ENCODE measurements at places on chromosomes 1 and 21.

DNA sequence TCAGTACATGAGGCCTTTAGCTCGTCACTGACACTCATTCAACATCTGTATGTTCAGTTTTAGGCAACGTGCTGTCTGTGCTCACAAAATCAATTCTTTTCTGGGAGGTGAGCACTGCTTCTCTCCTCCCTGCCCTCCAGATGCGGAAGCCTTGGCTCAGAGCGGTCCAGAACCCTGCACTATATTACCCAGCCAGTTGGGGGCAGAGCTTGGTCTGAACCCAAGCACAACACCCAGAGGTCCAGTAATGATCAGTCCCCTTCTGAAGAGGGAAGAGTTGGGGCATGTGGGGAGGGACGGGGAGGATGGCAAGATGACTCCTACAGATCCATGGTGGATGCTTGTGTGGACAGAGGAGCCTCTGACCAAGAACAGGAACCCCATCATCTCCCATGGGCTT is 5.6 kb upstream of the DSCAM start:
- no peak for DNase-seq

GRCh38 chr1:82565546-82565945 is 764.8 kb downstream of the ADGRL2 start:
- no peak for DNase-seq

DNA sequence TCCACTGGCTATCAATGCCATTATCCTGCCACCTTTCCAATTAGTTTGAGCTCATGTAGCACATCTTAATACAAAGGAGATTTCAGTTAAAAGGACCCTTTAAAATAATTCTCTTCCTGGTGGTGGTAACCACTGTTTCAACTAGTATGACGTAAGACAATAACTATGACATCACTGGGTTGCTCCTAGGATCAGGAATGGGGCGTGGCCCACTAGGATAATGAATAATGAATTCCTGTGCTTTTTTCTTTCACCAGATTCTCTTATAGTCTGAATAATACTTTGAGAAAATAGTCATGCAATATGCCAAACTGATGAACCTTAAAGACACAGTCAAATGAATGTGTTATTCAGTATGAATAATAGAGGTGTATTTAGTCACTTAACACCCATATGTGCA is 10.6 kb upstream of the KIFAP3 start:
- DNase-seq = no peak

GRCh38 chr1:198068285-198068684 is 88.5 kb upstream of the NEK7 start:
- DNase-seq = no peak

DNA sequence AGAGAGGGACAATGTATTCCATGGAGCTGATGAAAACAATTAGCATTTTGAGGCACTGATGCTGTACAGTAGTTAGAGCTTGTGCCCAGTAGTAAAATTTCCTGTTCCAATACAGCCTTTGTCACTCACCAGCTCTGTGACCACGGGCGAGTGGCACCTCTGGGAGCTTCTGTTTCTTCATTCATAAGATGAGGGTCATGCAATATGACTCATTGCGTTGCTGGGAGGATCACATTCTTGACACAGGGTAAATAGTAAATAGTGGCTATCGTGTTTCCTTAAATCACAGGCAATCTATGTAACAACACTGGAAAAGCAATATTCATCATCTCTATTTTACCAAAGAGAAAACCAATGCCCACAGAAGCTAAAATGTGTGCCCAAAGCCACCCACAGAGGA is 4.5 kb upstream of the LRRC52 start:
- DNase-seq = no peak

- DNase-seq = no peak
Observed at GRCh38 chr1:87291107-87291506, 37.6 kb upstream of the LMO4 start.

- no peak for DNase-seq
Observed at GRCh38 chr1:33872275-33872674, 8.4 kb downstream of the HMGB4 start.

- DNase-seq = no peak
Observed at GRCh38 chr1:182845894-182846293, 6.7 kb downstream of the DHX9 start.

- no peak for DNase-seq
Observed at GRCh38 chr1:112522621-112523020, 13.9 kb downstream of the WNT2B start.

GRCh38 chr1:54944610-54945392 is 35.6 kb upstream of the TMEM61 start:
- peak; percentile 26 for DNase-seq

DNA sequence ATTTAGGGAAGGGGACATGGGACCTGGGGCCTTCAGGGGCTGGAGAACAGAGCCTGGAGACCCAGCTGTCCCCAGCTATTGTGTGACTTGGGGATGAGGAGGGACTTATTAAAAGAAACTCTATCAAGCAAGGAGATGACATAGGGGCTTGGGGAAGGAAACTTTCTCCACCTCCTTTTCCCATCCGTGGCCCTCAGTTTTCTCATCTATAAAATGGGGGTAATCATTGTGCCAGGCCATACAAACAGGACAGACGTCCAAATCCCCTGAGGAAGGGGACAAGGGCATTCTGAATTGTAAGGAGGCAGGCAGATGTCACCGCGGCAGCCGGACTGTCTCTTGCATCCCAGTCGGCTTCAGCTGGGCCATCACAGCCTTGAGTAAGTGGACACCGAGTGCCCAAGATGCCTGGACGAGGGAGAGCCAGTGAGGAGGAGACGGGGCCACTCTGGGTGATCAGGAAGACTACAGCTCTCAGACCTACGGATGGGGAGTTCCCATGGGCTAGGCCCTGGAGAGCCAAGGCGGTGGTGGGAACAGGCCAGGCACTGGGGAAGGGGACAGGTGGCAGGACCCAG is 1.9 kb downstream of the FBXO2 start:
- DNase-seq = no peak

DNA sequence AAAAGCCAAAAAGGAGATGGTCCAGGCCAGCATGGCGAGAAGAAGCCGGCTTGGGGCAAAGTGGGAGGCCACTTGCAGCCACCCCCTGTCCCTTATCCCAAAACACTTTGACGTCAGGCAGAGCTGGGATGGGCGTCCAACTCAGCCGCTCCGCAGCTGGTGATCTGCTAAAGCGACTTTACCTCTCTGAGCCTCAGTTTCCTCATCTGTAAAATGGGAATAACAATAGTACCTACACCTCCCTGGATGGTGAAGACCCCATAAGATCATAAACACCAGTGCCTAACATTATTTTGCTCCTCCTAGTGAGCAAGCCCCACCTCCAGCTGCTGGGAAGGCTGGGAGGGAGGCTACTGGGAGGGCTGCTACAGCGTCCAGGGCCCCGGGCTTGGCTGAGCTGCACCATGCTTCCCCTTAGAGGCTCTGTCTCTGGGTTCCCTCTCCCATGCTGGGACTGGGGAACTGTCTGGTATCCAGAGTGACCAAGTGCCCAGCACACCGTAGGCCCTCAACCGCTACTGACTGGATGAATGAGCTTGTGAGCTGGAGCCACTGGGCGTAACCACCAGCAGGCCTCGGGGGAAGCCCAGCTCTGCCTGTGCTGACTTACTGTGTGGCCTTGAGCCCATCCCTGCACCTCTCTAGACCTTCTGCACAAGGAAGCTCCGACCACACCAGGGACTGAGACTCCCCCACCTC is 18.3 kb downstream of the IFFO2 start:
- DNase-seq = no peak

DNA sequence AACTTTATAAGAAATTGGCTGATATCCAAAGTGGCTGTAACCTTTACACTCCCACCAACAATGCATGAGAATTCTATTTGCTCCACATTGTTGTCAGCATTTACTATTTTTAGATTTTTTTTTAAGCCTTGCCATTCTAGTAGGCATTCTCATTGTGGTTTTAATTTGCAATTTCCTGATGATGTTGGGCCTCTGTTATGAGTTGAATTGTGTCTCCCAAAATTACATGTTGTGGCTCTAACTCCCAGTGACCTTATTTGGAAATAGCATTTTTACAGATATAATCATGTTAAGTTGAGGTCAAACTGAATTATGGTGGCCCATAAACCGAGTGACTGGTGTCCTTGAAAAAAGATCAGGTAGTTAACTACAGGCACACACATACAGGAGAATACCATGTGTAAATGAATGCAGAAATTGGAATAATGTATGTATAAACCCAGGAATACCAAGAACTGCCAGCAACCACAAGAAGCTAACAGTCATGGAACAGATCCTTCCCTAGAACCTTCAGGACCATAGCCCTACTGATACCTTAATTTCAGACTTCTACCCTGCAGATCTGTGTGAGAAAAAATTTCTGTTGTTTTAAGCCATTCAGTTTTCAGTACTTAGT is 348.8 kb upstream of the DAB1 start:
- DNase-seq = no peak

- DNase-seq = no peak
Observed at GRCh38 chr1:229164836-229165735, 105.8 kb upstream of the RAB4A start.

GRCh38 chr1:201891451-201892045 is 2.9 kb downstream of the SHISA4 start:
- DNase-seq = no peak

GRCh38 chr1:173749137-173749536 is 34.4 kb downstream of the KLHL20 start:
- DNase-seq = no peak

DNA sequence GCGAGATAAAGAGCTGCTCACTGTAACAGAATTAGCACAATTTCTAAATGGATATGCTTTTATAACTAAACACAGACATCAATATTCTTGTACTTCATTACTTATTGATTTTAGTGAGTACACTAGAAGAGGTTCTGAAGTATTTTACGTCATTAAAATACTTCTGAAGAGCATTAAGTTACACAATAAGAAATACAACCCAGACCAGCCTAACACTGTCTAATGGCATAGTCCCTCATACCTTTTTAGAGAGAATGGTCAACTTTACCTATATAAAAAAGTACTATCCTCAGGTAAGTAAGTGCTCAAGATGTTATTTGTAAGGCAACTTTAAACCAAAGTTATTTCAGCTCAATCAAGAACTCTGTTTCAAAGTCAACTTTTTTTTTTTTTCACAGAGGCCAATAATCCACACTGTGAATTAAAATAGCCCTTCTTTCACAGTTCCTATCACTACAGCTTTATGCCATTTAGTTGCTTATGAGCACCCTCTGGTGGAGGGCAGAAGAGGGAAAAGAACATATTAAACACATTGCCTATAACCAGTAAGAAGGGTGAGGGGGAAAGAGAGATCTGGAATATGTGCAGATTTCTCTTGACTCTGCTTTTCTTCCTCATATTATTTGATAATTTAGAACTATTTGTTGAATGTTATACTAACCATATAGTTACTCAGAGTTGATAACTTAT is 182.1 kb upstream of the DMRTA2 start:
- no peak for DNase-seq

- DNase-seq = no peak
Observed at GRCh38 chr1:151990856-151991198, 2.8 kb downstream of the S100A10 start.

- DNase-seq = no peak
Observed at GRCh38 chr1:109728870-109729269, 12.0 kb downstream of the GSTM3 start.

- DNase-seq = no peak
Observed at GRCh38 chr1:1348420-1349255, 580 bp downstream of the DVL1 start.

DNA sequence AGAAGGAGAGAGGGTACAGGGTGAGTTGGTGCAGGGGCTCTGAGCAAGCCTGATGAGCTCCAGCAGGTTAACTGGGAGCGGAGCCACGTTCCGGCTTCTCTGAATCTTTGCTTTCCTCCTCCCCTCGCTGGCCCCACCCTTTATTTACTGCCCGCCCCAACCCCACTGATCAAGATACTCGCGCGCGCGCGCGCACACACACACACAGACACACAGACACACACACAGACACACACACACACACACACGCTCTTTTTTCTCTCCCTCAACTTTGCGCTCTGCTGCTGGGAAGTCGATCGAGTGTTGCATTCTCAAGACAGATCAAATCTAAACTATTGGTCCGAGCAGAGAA is at the start of gene GRIK1:
TSS of gene GRIK1 (minus strand) at position 73 of the 352 bp plus-strand sequence.
- DNase-seq = no peak

- no peak for DNase-seq
Observed at GRCh38 chr1:235351441-235351840, 15.8 kb upstream of the TBCE start.

DNA sequence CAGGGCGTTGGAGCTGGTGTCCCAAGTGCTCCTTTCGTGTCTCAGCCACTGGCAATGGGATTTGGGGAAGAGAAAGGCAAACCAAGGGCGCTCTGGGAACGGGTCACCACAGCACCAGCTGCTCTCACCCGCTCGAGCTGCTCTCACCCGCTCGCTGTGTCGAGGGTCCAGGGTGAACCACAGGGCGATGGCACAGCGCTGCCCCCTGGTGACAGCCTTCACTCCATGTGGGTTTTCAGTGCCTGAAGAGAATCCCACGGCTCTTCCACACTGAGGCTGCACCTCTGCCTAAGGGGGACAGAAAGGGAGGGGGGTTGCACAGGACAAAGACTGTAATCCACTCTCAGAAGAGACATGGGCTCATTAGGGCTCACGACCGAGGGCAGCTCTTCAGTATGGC is 7.1 kb upstream of the CLDN19 start:
- peak; percentile 15 for DNase-seq

DNA sequence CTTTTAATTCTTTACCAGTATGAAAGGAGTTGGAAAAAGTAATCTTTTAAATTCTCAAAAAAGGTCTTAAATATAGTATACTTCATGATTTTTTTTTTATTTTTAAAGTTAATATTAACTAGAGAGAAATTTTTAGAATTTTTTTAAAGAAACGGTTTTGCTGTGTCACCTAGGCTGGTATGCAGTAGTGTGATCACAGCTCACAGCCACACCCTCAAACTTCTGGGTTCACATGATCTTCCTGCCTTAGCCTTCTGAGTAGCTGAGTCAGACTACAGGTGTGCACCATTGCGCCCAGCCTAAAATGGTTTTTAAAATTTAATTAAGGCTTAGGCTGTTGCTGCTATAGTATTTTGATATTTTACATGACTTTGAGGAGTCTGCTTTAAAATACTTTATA is 52.4 kb downstream of the TLCD4 start:
- no peak for DNase-seq

- DNase-seq = no peak
Observed at GRCh38 chr1:178501705-178502329, 5.1 kb upstream of the CLEC20A start.

All from activated CD4-positive, CD25-positive, alpha-beta regulatory T cell treated with anti-CD3 and anti-CD28 coated beads, Interleukin-2, amount 50 U/mL, for 16 hours (primary cell).